Mesothelial cell of epicardium (in vitro differentiated cells): ENCODE measurements at places on chromosomes 3 and 15.

DNA sequence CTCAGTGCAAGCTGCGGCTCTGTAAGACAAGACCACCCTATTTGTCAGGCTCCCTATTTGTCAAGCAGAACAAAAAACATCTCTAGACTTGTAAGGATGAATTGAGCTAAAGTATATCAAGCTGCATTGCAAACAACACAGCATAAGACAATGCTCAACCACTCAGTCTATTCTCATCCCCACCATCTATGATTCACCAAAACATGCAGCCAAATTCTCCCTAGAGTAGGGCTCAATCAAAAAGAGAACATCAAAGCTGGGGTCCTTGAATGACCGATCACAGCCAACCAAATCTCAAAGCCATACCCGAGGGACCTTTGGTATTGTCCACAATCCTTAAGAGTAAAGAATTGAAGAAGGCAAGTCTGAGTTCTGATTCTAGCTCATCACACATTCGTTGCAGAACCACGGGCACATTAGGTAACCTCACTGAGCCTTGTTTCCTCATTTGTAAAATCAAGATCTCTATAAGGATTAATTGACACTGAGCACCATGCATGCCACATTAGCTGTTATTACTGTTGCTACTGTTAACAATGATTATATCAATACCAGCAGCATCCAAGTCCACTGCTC is 31.2 kb downstream of the RFTN1 start:
- DNase-seq: no peak
- H3K36me3 ChIP-seq: peaks cover 1% of the 10 kb centered on the region
- peaks cover 44% of the 10 kb centered on the region for H3K4me1 ChIP-seq
- H3K4me3 ChIP-seq: no peak overlapping the region
- peak overlapping the region; percentile 32 for H3K27ac ChIP-seq

DNA sequence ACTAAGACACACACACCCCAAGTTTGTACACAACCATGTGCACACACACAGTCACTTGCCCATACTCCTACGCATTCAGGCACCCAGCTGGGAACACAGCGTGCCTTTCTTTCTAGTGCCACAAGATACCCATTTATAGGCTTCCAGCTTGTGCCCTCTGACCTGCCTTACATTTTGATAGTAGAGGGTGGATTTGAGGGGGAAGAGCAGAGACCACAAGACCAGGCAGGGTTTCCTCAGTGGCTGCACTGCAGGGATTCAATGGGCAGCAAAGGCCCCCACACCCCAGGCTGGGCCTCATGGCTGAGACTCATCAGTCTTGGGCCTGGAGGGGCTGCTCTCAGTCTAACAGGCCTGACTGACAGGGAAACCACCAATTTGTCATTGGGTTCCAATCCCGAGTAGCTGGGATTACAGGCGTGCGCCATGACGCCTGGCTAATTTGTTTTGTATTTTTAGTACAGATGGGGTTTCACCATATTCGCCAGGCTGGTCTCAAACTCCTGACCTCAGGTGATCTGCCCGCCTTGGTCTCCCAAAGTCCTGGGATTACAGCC is 18.8 kb upstream of the ANKDD1A start:
- peaks cover 52% of the 10 kb centered on the region for H3K4me1 ChIP-seq
- peak overlapping the region; percentile 66 for H3K27ac ChIP-seq
- no peaks in the 10 kb centered on the region for H3K27me3 ChIP-seq
- H3K36me3 ChIP-seq: no peaks in the 10 kb centered on the region
- no peak for DNase-seq

DNA sequence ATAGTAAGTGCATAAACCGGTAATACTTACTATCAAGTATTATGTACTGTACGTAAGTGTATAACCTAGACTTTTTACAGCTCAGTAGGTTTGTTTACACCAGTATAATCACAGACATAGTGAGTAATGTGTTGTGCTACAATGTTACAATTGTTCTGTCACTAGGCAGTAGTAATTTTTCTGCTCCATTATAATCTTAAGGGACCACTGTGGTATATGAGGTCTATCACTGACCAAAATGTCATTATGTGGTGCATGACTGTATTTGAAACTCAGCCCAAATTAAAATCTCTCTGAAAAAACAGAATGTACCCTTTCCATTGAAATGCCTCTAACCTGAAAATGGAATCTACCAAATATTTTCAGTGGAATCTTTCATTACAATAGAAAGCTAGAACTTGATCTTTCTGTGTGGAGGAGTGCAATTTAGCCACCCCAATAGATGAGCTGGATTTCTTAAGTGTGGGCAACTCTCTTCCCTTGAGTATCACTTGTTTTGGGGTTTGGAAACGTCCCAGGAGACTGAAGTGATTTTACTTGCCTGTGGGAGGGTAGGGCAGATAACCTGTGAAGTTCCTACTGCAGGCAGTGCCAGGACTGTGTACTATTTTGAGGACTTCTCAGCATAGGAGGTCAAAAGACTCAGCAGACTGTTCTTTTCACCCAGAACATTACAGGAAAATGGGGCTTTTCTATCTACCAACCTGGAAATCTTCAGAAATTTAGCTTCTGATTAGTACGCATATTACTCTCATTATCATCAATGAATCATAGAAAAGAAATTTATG is 50.9 kb downstream of the FAM98B start:
- no peak overlapping the region for H3K4me3 ChIP-seq
- no peak for DNase-seq
- H3K4me1 ChIP-seq: no peaks in the 10 kb centered on the region

- DNase-seq: peak; percentile 9
- no peak overlapping the region for H3K27ac ChIP-seq
- H3K27me3 ChIP-seq: no peaks in the 10 kb centered on the region
- H3K4me1 ChIP-seq: no peaks in the 10 kb centered on the region
- H3K4me3 ChIP-seq: peak overlapping the region; percentile 86
Observed at GRCh38 chr3:40908612-40909011, 290.7 kb upstream of the CTNNB1 start.

DNA sequence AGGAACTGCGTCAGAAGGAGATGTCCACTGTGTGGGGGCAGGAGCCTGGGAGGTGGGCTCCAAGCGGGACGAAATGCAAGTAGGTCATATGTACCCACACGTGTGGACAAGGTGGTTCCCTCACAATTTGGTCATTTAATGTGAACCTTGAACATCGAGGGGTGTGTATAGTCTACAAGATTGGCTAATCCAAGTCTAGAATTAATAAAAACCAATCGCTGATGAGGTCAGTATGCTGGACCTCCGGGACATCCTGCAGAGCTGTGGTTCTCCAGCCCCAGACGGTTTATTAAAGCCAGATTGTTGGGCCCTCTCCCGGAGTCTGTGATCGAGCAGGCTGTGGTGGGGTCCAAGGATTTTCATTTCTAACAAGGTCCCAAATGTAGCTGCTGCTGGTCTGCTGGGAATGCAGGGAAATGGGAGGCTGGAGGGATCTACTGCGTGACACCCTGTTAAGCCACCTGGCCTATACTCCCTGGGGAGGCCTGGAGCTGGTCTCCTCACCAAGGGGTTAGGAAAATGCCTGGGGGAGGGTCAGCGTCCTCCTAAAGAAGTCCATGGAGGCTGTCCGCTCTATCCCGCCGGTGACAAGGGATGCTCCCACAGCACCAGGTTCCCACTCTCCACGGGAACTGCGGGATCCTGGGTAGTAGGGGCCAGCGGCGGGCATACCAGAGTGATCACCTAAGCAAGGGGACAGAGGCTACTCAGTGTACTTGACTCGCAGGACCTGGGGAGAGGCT is 25.1 kb downstream of the PCSK6 start:
- peaks cover 29% of the 10 kb centered on the region for H3K27me3 ChIP-seq
- no peak overlapping the region for H3K27ac ChIP-seq
- H3K36me3 ChIP-seq: no peaks in the 10 kb centered on the region
- DNase-seq: no peak
- no peak overlapping the region for H3K4me3 ChIP-seq
- H3K4me1 ChIP-seq: no peaks in the 10 kb centered on the region

DNA sequence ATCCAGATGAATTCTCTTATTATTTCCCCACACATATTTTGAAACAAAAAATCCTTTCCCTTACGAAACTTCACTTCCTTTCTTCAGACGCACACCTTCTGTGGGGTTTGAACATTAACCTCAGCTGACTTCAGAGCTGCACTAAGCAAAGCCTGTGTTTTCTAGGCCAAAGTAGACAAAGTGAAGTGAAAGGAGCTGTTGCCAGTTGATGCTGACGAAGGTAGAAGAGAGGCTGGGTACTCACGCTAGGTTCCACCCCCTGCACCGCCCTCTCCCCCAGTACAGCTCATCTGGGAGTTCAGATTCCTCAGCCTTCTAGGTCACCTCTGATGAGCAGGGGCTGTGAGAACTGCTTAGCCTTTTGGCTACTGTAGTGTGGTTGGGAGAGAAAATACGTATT is 24.1 kb downstream of the DUT start:
- no peak overlapping the region for H3K4me3 ChIP-seq
- peak overlapping the region; percentile 3 for H3K27ac ChIP-seq
- no peak for DNase-seq
- no peaks in the 10 kb centered on the region for H3K27me3 ChIP-seq
- peaks cover 23% of the 10 kb centered on the region for H3K4me1 ChIP-seq

DNA sequence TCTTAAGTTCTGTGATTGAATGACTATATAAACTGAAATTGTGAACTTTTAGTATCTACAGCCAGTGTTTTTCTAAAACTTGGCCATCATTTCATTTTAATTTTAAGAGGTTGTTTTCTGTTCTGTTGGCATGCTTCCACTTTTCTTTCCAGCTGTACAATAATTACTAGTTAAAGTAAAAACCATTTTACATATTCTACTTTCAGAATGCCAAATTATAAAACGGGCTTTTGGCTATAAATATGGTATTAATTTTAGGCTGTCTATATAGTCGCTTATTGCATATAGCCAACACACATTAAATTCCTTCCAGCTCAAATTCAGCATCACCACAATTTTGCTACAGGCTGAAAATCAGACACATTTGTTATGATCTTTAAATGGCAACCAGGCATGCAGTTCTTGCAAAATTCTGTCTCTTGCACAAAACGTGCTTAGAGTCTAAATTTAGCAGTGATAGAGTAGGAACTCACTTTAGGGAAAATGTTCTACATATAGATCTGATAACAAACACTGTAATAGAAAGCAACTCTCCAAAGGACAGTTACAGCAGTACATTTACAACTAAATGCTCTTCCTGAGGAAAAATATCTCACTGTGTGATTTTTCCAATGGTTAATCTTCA is 81.1 kb downstream of the BTD start:
- peak overlapping the region; percentile 83 for H3K27ac ChIP-seq
- no peaks in the 10 kb centered on the region for H3K27me3 ChIP-seq
- H3K36me3 ChIP-seq: peaks cover 22% of the 10 kb centered on the region
- DNase-seq: no peak

GRCh38 chr3:187186375-187186774 is 10.9 kb upstream of the RTP1 start:
- peaks cover 3% of the 10 kb centered on the region for H3K4me1 ChIP-seq
- no peak for DNase-seq
- H3K36me3 ChIP-seq: no peaks in the 10 kb centered on the region

DNA sequence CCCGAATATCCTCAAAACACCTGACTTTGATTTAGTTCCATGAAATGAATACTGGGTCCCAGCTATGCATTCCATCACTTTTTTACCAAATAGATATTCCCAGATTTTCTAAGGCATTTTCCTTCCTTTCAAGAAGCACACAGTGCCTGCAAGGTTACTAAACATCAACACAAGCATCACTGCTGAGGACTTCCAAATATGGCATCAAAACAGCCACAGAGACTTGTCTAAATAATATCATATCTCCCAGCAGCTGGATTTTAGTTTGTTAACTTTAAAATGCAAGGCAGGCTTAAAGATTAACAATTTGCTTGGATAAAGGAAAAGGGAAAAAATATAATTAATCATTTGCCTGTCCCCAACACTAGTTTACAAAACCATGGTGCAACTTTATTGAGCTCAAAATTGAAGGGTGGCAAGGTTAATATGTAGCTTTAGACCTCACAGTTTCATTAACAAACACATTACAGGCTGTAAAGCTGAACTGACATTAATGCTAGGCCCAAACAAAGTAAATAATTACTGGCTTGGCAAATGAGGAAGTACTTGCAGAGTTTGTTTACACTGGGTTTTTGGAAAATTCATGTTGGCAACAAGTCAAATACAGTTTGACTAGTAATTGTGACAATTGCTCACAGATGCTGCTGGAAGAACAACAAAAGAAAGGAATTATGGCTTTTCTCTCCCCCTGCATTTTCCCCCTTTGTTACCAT is 401.7 kb upstream of the CDIN1 start:
- peaks cover 50% of the 10 kb centered on the region for H3K4me1 ChIP-seq
- DNase-seq: no peak
- no peaks in the 10 kb centered on the region for H3K27me3 ChIP-seq
- no peaks in the 10 kb centered on the region for H3K36me3 ChIP-seq

DNA sequence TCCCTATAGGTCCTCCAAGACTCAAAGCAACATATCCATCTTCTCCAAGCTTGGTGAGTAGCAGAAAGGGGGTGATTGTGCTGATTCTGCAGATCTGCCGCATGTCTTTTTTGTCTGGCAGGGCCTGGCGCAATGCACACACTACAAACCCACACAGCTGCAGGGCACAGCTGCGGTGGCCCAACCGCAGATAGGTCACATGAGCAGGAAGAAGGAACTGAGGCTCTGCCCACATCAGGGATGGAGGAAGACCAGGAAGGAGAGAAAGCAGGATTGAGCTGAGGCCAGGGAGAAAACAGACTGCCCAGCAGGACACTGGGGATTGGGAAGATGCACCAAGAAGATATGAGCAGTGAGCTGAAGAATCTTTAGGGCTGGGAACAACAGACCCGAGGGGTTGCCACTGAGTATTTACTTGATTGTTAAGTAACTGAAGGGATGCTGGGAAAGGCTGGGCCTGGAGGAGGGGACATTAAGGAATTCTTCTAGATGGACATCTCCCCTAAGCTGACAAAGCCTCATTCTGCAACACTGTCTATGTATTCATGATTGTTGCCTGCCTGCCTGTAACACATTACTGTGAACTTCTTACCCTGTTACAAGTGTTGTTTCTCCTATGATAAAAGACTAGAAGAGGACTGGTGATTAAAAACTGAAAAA is 126.7 kb downstream of the MYLK start:
- peaks cover 9% of the 10 kb centered on the region for H3K4me1 ChIP-seq
- no peaks in the 10 kb centered on the region for H3K36me3 ChIP-seq
- H3K4me3 ChIP-seq: no peak overlapping the region

DNA sequence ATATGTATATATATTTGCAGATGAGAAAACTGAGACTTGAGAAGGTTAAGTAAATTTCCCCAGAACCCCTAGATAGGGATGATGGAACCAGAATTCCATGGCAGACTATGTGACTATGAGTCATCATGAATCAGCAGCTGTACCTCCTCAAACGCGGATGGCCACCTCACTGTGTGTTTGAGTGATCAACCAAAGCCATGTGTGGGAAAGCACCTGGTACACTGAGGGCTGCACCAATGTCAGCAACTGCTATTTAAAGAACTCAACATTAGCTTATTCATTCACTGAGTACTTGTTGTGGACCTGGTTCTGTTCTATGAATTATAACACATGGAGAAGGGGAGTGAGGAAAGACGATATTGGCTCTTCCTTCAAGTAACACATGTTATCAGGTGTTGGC is 377.0 kb downstream of the GAP43 start:
- H3K27ac ChIP-seq: peak overlapping the region; percentile 19
- no peaks in the 10 kb centered on the region for H3K36me3 ChIP-seq
- H3K4me3 ChIP-seq: no peak overlapping the region
- no peak for DNase-seq

- H3K27me3 ChIP-seq: no peaks in the 10 kb centered on the region
- no peak for DNase-seq
- no peak overlapping the region for H3K27ac ChIP-seq
- H3K4me1 ChIP-seq: no peaks in the 10 kb centered on the region
Observed at GRCh38 chr3:46029953-46030543, 2.8 kb upstream of the XCR1 start.
